ENCODE measurements at places on chromosomes 5 and 9.

- DNase-seq, result peak; percentile 4
Measured at GRCh38 chr9:83432104-83432627, 106.0 kb downstream of the FRMD3 start.

GRCh38 chr9:30628915-30629567, 1755.4 kb upstream of the ACO1 start:
- no peak for DNase-seq

DNA sequence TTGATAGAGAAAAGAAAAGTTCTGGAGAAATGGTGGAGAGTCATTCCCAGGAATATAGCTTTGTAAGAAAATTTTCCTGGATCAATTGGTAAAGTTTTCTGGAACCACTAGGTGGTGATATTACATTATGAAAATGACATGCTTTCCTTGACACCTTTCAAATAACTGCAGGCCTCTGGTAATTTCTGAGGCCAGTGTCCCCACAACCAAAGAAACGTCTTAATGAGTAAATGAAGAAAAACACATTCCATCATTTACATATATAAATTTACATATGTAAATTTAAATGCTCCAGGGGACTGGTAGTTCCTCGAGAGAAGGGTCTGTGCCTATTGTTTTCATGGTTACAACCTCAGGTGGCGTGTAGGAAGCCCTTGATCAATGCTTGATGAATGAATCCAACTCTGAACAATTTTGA, 17.2 kb upstream of the RGS3 start:
- peak; percentile 79 for DNase-seq

- DNase-seq, result no peak
Measured at GRCh38 chr5:130280528-130281217, 376.4 kb downstream of the CHSY3 start.

DNA sequence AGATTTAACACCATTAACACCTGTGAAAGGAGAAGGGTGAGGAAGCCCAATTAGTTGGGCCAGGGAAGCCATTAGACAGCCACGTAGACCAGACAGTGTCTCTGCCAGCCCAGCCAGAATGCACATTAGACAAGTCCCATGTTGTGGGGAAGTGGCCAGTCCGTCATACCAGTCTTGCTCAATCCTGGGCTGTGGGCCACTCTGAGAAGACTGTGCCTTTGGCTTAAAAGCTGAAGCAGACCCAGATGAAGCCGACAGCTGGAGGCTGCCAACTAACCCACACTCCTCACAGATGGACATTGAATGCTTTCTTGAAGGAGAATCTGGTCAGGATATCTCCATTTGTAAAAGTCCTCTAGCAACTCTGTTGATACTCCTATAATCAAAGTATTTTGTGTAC, 128.5 kb downstream of the CHSY3 start:
- no peak for DNase-seq

Data from cerebellum (tissue), 4 donors.